Right renal pelvis (tissue), 4 donors: ENCODE measurements at places on chromosomes 4 and X.

DNA sequence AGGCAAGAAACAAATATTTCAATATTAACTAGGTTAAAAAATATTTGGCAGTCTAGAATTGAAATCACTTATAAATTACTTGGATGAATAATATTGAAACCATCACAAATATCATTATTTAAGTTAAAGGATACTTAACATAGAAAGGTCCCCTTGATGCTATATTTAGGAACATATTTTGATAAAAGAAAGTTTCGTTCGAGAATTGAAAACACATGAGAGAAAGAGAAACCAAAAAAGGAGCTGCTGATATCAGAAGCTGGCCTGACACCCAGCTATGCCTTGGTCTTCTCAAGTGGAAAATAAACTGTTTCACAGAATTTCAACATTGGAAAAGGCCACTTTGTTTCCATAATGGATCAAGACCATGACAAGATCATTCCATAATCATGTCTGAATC is 762.4 kb downstream of the DMD start:
- no peak for DNase-seq

GRCh38 chr4:185567381-185568376 is 32.4 kb upstream of the PDLIM3 start:
- no peak for DNase-seq

- DNase-seq = no peak
Observed at GRCh38 chrX:96433409-96434077, 251.1 kb upstream of the DIAPH2 start.

DNA sequence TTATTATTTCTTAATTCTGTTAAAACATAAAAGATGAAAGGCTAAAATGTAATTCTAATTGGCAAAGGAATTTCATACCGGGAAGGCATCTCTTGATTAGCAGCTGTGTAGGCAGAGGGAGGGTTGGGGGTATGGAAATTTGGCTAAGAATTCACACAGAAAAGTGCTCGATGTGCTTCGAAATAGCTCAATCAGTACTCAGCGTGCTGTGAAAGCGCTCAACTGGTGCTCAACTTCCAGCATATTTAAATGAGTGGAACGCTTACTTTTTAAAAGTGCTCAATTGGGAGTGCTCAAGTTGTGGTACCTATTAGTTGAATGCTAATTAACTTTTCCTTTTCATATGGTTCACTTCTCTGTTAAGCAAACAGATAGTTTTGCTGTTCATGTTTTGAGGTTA is 695.9 kb upstream of the ATOH1 start:
- DNase-seq = no peak
